Ovary (tissue), 10 donors: ENCODE measurements at places on chromosomes 4 and X. TPM values are rescaled to one million over a fixed set of nuclear protein-coding genes. Genes with fewer than 3 reads are reported as not detected.

Gene TEX13B
- not detected for total RNA-seq

Gene UBA6
- 40.5 TPM for total RNA-seq

Gene UGT2B15
- total RNA-seq = 0.46 TPM

Gene HELQ
- 17.2 TPM for total RNA-seq

Gene AR
- 27.1 TPM for total RNA-seq

Gene OFD1
- total RNA-seq = 27.0 TPM

Gene NPY5R
- total RNA-seq = not detected

Gene RBM46
- total RNA-seq = not detected

Gene ZFYVE28
- 10.0 TPM for total RNA-seq

Gene FHDC1
- total RNA-seq = 0.36 TPM

- no peak for DNase-seq
Measured at GRCh38 chrX:118418811-118419251, 72.9 kb downstream of the WDR44 start.

DNA sequence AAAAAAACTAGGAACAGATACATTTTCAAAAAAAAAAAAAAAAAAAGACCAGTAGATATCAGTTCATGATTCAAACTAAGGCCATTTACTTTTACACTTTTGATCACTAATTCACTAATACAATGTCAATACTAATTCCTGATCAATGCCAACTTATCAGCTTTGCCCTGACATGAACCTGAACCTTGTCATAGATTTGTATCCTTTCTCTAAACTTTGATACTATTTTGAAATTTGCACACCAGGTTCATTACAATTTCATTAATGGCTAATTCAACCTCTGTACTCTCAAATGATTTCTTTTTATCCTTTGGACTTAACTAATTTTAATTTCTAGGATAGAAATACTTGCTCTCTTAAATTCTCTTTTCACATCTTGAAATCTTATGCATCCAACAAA, 37.7 kb downstream of the UGT2B7 start:
- DNase-seq = no peak

GRCh38 chrX:140502491-140503237, 2.2 kb downstream of the SOX3 start:
- no peak for DNase-seq

DNA sequence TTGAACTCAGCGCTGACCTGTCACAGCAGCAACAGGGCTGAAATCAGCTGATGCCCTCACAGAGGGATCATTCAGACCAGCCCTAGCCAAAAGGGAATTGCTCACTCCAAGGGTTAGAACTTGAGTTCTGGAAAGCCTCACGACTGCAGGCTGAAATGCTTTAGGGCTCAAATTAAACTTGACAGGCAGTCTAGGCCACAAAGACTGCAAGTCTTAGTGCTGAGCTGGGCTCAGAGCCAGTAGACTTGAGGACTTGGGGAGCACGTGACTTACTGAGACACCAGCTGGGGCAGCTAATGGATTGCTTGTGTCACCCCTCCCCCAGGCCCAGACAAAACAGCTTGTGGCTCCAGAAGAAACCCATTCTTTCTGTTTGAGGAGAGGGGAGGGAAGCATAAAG, 119.0 kb upstream of the SLC6A14 start:
- no peak for DNase-seq

GRCh38 chrX:38845426-38845825, 44.2 kb downstream of the MID1IP1 start:
- DNase-seq = no peak

- no peak for DNase-seq
Measured at GRCh38 chr4:28149762-28150161, 1289.1 kb downstream of the STIM2 start.

DNA sequence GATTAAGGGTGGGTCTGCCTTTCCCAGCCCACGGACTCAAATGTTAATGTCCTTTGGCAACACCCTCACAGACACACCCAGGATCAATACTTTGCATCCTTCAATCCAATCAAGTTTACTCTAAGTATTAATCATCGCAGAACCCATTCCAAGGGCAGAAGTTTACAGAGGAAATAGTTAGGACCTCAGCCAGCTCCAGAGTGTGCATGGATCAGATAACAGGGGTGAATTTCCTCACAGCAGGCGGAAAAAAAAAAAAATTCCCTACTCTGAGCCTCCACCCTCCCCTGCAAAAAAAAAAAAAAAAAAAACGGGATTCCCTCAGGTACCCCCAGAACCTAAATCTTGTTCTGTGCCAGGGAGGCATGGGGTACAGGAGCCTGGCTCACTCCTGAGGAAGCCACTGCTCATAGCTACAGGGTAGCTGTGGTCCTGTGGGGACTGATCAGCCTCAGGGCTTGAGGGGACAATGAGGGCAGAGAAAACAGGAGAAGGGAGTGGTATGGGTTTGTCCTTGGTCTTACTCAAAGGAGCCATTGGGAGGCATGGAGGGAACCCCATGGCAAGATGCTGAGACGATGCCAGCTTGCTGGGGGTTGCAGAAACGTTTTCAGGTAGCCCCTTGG, 113.0 kb downstream of the DHRSX start:
- no peak for DNase-seq

- DNase-seq = no peak
Measured at GRCh38 chr4:148574911-148575310, 132.7 kb upstream of the NR3C2 start.

DNA sequence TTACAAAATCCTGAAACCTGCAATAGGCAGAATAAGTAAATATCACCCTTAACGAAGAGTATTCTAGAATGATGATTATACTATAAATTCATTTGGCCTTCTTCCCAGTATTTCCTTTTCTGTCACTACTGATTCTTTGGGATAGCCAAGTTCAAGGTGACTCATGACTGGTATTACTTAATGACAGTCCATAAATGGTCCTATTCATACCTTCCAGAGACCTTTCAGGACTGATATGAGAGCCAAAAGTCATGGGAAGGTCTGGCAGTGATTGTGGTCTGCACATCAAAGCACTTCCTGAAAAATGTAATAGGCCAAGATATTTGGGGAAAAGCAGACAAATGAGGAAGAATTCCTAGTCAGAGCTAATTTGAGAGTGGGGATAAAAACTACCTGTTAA, 239.6 kb upstream of the FAM47A start:
- DNase-seq = no peak

GRCh38 chrX:125622899-125623298, 303.2 kb downstream of the TEX13C start:
- DNase-seq = no peak

GRCh38 chr4:7513671-7514070, 78.9 kb upstream of the PSAPL1 start:
- DNase-seq = no peak

- DNase-seq = no peak
Measured at GRCh38 chrX:50448565-50448964, 22.1 kb downstream of the DGKK start.

- DNase-seq = peak; percentile 79
Measured at GRCh38 chr4:8394061-8394519, 46.4 kb downstream of the ACOX3 start.

- DNase-seq = no peak
Measured at GRCh38 chrX:108415146-108415545, 23.1 kb downstream of the COL4A6 start.

- DNase-seq = no peak
Measured at GRCh38 chr4:147328756-147329446, 152.0 kb upstream of the EDNRA start.

DNA sequence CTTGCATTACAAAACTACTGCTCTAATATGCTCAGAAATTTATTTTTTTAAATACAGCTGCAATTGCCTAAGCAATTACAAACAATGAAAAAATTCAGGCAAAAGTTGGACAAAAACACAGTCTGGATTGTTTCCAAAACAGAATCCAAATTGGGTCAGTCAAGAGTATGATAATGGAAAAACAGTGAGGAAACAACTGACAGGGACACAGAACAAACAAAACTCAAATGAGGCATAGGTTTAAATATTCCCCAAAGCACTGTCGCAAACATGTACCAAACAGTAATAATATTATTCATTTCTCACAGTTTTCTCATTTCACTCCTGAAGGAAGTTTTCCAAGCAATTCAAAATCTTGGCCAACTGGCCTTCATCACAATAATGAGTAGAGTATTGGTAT, 386.6 kb downstream of the CENPC start:
- DNase-seq = no peak

- no peak for DNase-seq
Measured at GRCh38 chr4:84483688-84484087, 15.4 kb downstream of the NKX6-1 start.

- no peak for DNase-seq
Measured at GRCh38 chr4:41537292-41537890, 566 bp upstream of the LIMCH1 start.

GRCh38 chrX:40100537-40101429, 3.0 kb upstream of the BCOR start:
- DNase-seq = no peak
